ENCODE measurements at places on chromosomes 4 and X. TPM values are rescaled to one million over a fixed set of nuclear protein-coding genes. Genes with fewer than 3 reads are reported as not detected.

Gene ITIH6
- not detected for total RNA-seq

Gene MAGEE2
- total RNA-seq, result not detected

Gene SPANXB1
- 2.5 TPM for total RNA-seq

Gene TACR3
- total RNA-seq, result not detected

Gene CT83
- not detected for total RNA-seq

Gene NAP1L5
- total RNA-seq, result 1.8 TPM

Gene CC2D2A
- 12.4 TPM for total RNA-seq

Gene CLDN2
- 5.9 TPM for total RNA-seq

Gene MAGIX
- total RNA-seq, result 2.3 TPM

Gene TMPRSS11D
- not detected for total RNA-seq

Gene ATG4A
- total RNA-seq, result 7.8 TPM

Gene TSPYL2
- 22.3 TPM for total RNA-seq

Gene MXRA5
- total RNA-seq, result not detected

Gene TNIP3
- total RNA-seq, result 0.12 TPM

Gene PRR32
- not detected for total RNA-seq

Gene CSAG3
- total RNA-seq, result not detected

Gene FABP2
- not detected for total RNA-seq

Gene SEPSECS
- 2.8 TPM for total RNA-seq

Gene FGG
- total RNA-seq, result 9.9 TPM

Gene FHIP1A
- 0.84 TPM for total RNA-seq

Gene GYG2
- 3.7 TPM for total RNA-seq

Gene ZNF157
- total RNA-seq, result not detected

Gene RNF128
- not detected for total RNA-seq

Gene ATP11C
- 11.5 TPM for total RNA-seq

Gene TBC1D14
- total RNA-seq, result 31.5 TPM

Gene RTL9
- 0.09 TPM for total RNA-seq

Gene ADRA2C
- 11.9 TPM for total RNA-seq

Gene HSFX2
- total RNA-seq, result 0.27 TPM

Gene AWAT2
- total RNA-seq, result not detected

Gene CD38
- total RNA-seq, result 12.5 TPM

Gene HMX1
- total RNA-seq, result 0.19 TPM

Gene GK
- 1.9 TPM for total RNA-seq

Gene SMPX
- not detected for total RNA-seq

Gene UGT2B17
- total RNA-seq, result not detected

Gene CABS1
- total RNA-seq, result not detected

Gene PGAM4
- not detected for total RNA-seq

Gene FGD1
- 7.2 TPM for total RNA-seq

All from A549 treated with Mapracorat at 1 μM for 4 hours (cell line).